ENCODE measurements at places on chromosomes 7 and 10.

DNA sequence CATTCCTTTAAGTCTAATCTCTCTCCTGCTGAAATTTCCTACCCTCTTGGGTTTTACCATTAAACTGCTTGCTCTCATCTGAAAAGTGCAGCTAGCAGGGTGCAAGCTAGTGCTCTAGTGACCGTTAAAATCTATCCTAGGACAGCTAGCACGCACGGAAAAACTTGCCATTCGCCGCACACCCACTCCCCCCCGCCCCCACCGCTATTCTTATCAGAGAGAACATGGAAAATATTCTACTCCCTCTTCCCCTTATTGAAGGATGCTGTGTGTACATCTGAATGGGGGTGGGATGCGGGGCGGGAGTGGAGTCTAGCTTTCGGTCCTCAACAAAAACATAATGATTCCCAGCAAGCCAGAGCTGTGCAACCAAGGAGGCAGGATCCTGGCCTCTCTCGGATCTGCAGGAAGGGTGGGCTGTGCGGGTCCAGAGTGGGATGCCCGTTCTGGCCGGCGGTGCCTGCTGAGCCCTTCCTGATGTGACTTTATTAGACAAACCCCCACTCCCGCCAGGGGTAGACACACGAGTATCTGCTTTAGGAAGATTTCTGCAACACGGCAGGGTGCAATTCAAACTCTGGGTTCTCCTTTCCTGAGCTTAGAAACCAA, 1.1 kb upstream of the ADRA2A start:
- DNase-seq: no peak

- DNase-seq: no peak
Observed at GRCh38 chr10:12684784-12685183, 316.7 kb downstream of the CCDC3 start.

DNA sequence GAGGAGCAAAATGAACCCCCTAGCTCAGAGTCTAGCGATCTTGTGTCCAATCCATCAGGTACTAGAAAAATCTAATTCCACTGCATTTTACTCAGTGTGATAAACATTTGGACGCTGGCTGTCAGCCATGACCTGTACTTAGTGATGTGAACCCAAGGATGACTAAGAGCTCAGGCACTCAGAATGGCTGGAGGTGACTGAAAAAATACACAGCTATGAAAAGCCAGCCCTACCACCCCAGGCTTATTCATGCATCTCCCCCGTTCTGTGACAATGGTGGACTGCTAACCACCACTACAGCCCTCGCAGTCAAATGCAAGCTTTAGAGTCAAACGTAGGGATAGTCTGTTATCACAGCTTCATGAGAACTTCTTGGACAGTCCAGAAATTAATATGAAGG, 14.9 kb downstream of the AFAP1L2 start:
- no peak for DNase-seq

DNA sequence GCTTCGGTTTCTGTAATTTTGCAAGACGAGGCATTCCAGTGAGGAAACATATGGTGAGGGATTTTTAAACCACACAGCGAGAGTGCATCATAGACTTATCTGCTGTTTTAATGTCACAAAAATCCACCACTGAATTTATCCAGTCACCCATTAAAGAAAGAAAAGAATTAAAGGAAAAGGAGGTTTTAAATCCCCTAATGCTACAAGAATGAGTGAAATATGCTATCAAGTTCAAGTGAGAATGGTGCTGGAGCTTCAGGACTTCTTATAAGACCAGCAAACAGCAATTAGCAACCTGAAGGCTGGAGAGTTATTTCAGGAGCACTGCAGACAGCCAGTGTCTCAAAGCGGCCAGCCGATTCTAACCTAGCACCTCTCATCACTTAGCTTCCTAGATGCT, 439.1 kb upstream of the MGMT start:
- DNase-seq: no peak

DNA sequence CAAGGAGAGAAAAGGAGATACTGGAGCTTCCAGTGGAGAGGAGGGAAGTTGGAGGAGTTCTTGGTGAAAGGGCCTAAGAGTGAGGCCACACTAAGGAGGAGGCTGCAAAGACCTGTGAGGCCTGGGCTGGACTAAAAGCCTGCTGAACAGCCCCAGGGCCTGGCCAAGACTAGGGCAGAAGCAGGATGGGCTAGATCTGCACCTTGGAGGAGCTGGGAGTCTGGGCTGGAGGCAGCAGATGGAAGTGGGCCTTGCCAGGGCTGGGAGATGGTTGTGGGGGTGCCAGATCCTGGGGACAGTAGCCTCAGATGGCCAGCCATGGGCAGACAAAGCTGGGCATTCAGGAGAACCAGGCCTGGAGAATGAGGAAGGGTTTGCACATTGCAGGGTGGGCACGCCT, 6.5 kb upstream of the PURB start:
- no peak for DNase-seq

DNA sequence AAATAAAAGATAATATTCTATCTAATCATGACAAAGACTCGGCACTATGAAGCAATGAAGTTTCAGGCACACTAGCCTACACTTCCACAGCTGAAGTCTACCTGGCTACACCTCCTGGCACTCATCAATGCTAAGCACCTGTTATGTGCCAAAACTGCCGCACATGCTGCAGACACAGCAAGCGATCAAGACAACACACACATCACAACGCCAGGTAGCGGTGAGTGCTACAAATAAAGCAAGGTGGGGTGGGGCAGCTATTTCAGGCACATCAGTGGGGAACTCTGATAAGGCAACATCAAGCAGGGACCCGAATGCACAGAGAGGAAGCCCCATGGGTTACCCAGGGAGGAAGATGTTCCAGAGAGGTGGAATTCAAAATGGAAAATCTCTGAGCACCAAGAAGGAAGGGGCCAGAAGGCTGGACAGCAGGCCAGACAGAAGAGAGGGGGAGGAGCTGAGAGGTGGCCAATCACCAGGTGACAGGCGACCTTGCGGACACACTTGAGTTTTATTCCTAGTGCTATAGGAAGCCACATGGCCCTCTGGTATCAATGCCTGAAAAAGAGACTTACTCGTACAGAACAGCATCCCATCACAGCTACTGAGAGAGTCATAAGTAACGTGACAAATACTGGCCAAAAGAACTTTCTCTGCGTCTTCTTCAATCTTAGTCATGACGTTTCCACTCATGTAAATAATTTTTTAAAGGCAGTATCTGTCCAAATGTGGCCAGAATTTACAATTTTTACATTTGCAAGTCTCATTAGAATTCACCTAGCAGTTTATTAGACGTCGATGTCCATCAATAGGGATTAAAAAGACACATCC, 8.0 kb downstream of the PSAP start:
- no peak for DNase-seq

DNA sequence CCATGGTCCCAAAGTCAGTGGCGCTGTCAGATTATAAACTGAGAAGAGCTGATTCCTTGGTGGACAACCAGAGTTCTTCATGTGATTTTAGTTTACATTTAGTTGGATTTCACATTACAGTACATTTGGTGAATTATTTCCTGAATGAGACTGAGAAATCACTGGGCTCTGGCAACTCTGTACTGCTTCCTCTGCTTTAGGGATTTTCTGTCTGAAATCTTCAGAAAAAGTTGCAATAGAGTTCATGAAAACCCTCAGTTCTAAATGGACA, 242.6 kb downstream of the BICC1 start:
- no peak for DNase-seq

DNA sequence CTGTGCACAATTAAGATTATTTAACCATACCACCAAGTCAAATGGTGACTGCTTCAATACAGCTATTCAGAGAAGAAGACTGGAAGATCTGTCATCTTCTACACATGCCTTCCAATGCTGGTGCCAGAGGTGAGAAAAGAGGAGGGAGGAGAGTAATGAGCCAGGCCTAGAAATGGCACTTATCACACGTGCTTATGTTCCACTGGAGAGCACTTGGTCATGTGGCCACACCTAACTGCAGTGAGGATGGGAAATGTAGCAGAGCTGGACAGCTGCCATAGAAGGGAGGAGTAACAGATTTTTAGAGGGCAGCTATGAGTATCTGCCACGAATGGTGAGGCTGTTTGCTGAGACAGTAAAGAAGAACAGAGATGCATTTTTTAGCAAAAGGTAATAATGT, 77.1 kb downstream of the MPLKIP start:
- no peak for DNase-seq

- no peak for DNase-seq
Observed at GRCh38 chr10:119908166-119908565, 15.6 kb downstream of the SEC23IP start.

DNA sequence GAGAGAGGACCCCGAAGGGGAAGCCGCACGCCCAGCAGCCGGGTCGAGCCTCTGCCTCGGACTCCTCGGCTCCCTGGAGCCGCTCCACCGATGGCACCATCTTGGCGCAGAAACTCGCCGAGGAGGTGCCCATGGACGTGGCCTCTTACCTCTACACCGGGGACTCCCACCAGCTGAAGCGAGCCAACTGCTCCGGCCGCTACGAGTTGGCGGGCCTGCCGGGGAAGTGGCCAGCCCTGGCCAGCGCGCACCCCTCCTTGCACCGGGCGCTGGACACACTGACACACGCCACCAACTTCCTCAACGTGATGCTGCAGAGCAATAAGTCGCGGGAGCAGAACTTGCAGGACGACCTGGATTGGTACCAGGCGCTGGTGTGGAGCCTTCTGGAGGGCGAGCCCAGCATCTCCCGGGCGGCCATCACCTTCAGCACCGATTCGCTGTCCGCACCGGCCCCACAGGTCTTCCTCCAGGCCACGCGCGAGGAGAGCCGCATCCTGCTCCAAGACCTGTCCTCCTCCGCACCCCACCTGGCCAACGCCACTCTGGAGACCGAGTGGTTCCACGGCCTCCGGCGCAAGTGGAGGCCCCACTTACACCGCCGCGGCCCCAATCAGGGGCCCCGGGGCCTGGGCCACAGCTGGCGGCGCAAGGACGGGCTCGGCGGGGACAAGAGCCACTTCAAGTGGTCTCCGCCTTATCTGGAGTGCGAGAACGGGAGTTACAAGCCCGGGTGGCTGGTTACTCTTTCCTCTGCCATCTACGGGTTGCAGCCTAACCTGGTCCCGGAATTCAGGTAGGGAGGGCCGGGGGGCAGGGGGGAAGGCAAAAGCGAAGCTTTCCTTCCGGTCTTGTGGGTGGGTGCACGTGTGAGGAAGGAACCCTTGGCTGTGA, 973 bp downstream of the GPR158 start:
- no peak for DNase-seq

GRCh38 chr10:106696239-106696638, 468.3 kb downstream of the SORCS1 start:
- DNase-seq: no peak

DNA sequence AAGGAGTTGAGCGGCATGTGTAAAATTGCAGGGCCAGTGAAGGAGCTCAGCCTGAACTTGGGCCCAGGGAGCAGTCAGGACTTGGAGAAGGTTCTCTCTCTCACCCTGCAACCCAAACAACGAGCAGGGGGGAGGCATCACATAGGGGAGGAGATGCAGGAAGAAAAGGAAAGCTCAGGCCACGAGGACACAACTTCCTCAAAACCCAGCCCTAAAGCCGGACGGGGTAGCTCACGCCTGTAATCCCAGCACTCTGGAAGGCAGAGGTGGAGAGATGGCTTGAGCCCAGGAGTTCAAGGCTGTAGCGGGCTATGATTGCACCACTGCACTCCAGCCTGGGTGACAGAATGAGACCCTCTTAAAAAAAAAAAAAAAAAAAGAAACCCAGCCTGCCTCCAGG, 629.1 kb downstream of the PARD3 start:
- no peak for DNase-seq

- DNase-seq: no peak
Observed at GRCh38 chr10:90732581-90732980, 125.3 kb downstream of the HTR7 start.

DNA sequence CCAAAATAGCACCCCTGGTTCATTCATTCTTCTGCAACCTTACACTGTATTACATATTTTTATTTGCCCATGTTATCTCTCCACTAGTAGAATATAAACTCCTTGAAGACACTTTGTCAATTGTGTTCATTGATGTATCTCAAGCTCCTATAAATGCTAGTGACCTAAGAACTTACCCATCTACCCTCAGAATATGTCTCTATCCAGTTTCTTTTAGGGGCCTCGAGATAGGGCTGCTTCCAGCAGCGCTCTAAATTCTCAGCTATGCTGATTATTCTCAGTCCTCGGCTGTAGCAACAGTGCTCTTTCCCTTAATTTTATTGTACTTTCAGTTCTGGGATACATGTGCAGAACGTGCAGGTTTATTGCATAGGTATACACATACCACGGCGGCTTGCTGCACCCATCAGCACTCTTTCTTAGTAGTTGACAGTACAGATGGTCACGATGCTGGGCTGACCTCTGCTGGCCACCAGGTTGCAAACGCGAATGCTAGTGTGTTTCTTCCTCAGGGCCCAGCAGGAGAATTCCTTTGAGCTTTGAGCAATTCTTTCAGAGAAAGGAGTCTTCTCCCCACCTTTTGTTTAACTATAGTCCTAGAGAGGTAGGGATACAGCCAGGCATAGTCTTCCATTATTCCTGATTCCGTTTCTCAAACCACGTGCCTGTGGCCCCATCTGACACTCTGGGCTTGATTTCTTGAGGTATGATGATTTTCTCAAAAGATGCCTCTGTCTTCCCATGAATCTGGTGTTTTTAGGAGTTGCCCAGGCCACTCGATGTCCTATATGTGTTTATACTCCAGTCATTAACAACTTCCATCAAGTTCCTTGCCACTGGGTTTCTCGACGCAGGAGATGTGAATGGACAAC, 49.1 kb upstream of the CDC14C start:
- DNase-seq: no peak

DNA sequence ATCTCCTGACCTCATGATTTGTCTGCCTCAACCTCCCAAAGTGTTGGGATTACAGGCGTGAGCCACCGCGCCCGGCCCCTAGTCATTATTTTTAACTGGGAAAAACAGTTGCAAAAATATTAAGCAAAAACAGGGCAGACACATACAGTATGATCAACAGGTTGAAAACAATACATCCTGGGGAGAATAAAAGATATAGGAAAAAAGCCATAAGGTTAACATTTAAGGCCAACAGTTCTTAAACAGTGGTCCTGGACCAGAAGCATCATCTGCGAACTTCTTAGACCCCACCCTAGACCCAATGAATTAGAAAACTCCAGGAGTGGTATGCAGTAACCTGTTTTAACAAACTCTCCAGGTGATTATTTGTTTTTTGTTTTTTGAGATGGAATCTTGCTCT, 6.5 kb downstream of the UBE2H start:
- DNase-seq: no peak

- DNase-seq: no peak
Observed at GRCh38 chr7:66202441-66202840, 2.7 kb upstream of the TPST1 start.

- no peak for DNase-seq
Observed at GRCh38 chr7:25314094-25314730, 85.9 kb upstream of the NPVF start.

- no peak for DNase-seq
Observed at GRCh38 chr7:132548489-132549078, 27.7 kb downstream of the PLXNA4 start.

Measured in stimulated activated CD4-positive, alpha-beta T cell treated with anti-CD3 and anti-CD28 coated beads, Interleukin-4, amount 100 ng/mL, for 4 hours (primary cell).